ENCODE measurements at places on chromosomes 13 and 19.

DNA sequence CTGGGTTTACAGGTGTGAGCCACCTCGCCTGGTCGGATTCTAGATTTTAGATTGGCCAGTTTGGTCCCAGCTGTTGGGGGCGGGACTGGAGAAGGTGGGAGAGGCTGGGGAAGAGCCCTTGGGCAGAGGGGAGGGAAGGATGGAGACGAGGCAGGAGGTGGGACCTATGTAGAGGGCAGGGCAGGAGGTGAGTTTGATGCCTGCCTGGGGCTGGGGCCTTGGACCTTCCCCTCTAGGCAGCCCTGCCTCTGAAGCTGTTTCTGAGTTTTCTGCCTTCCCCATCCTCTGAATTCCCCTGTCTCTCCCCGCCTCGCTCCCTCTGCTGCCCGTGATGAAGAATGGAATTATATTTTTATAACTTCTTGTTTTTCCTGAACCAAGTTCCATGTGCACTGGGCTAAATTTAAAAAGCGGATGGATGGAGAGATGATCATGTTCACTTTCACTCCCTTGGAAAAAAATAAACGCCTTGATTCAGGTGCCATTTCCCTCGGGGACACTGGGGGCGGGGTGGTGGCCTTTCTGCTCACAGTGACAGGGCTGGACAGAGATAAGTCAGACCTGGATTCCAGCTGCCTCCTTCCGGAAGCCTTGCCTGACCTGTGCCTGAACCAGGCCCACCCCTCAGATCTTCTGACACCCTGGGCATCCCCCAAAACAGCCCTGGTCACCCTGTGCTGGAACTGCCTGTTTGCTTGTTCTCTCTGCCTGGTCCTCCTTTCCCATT lies 16.5 kb upstream of the TNFAIP8L1 start:
- no peak for DNase-seq

DNA sequence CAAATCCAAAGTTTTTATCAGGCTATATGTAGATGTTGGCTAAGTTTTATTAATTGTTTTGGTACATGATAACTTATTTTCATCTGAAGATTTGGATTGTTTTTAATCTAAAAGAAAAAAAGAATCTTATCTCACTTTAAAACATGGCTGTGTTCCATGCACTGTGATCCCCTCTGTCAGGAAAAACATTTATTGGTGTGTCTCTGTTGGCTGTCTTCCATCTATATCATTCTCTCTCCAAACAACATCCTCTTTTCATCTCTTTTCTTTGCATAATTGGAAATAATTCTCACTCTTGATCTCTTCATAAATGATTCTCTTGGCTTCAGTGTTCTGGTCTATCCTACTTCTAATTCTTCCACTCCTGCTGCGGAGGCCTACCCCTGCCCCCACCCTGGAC lies 4.2 kb downstream of the NALCN start:
- DNase-seq: no peak

DNA sequence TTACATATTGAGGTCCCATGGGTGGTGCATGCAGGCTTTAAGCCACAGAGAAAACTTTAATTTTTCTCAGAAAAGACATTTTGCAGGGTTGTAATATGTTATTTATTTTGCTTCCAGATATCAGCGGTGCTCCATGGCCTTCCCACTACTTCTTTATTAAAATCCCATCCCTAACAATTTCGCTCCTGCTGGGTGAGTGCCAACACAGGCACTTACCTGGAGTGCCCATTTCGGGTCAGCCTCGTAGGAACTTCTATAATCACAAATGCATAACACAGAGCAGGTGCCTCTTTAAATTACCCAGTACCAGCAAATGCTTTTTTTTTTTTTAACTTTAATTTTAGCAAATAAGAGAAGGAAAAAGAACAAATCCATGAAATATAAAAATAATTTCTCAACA lies 86.4 kb downstream of the EFNB2 start:
- no peak for DNase-seq

DNA sequence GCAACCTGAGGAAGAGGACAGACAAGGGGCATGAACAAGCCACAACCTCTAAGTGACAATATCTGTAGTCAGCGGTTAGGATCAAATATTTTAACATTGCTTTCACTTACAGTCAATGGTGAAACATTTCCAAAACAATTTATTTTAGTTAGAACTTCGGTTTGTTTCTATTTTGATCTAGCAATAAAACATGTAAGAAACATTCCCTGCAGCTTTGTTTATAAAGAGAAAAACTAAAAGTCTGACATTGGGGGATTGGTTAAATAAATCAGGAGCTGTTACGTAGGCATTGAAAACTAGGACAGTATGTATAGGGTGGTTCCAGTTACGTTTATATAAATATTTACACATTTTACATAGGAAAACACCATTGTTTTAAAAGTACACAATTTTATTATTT lies 3.4 kb downstream of the URI1 start:
- no peak for DNase-seq

- peak; percentile 39 for DNase-seq
These were observed 24.1 kb downstream of the MICU2 start for GRCh38 chr13:21579754-21580316.

DNA sequence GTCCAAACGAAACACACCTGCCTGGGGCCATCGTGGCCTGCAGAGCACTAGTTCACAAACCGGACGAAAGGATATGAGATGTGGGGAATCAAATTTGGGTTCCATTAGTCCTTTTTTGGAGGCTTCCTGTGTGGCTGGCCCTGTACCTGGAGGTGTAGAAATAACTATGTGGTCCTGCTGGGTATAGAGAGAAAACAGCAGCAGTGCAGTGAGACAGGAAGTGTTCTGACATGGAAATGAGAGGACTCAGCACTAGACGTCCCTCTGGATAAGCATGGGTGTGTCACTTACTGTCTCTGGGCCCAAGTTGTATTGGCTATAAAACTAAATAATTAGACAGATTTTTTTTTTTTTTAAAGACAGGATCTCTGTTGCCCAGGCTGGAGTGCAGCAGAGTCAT lies 12.3 kb downstream of the KDELR1 start:
- no peak for DNase-seq

DNA sequence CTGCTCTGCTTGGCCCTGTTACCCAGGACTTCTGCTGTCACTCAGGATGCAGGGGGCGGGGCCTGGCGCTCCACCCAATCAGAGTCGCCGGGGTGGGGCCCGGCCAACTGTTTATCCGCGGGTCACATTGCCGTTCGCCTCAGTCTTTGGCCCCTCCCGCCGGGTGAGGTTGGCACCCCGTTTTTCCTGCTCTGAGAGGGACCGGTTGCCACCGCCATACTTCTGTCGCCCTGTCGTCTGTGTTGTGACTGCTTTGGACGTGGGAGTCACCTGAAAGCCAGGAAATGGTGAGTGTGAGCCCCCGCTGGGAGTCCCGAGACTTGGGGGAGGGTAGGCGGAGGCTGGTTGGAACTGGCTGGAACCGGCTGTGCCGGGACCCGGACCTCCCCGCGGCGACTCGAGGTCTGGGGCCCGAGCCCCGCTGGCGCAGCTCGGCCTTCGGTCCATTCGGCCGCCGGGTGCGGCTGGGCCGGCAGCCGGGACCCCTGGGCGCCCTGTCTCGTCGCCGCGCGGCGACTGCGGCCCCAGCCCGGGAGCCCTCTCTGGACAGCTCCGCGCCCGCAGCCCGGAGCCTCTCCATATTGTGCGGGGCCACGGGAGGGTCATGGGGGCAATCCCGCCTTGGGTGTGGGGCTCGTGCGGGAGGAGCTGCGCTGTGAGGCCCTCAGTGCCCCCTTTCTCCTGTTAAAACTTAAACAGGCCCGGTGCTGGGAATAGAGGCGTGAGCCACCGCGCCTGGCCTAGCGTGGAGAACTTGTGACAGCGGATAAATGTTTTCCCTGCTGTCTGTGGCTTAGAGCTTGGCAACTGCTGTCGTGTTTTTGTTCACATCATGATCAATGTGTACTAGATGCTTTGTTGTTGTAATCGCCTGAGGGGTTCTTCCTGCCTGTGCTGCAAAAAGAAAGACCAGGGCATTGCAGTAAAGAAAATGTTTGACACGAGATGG lies at the start of gene ZNF844:
ZNF844 (plus strand) TSS at position 142 of the 949 bp plus-strand sequence; CDS start at position 285, 143 bp downstream.
- peak; percentile 57 for DNase-seq

Measured in GF-D8 (cell line).